ENCODE measurements at places on chromosomes 7 and 10.

DNA sequence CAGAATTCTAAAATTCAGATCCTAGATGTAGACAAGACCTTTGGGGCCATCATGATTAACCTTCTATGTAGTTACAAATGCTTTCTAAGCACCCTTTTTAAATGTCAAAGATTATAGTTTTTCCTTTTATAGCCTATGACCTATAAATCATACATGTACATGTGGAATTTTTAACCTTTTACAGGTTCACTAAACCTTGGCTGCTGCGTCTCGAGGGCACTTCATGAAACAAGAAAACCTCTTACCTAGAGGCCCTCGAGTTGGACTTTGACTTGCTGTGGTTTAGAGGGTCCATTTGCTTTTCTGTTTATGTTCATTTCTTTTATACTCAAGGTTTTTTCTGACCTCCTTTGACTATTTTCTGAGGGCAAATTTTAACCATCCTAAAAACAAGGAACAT, 302.2 kb downstream of the CSTF2T start:
- DNase-seq = no peak

DNA sequence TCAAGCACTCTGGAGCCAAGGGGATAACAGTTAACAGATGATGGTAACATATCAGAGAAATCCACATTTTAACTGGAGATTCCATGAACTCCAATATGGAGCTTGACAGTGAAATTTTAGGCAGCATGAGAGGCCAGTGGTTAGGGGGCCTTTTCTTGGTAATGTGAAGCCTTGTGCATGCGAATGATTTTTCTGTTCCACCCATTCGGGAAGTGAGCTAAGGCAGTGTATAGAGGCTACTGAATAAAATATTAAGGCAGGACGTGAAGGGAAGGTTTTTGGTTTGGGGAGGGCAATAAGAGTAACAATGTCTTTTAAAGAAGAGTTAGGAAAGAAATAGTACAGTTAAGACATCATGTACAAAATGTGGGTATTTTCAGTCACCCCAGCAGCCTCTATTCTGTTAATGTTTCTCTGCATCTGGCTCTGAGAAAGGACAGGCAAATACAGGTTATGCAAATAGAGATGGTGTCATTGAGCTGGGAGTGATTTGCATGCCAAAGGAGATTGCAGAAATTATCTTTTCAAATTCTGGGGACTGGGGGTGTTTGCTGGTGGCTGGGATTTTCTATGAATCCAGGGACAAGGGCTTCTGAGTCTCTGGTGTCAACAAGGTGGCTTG, 6.8 kb upstream of the TAS2R60 start:
- DNase-seq = no peak

GRCh38 chr7:31873816-31874597, 187.0 kb downstream of the PPP1R17 start:
- no peak for DNase-seq

GRCh38 chr10:124110882-124111281, 17.5 kb upstream of the CHST15 start:
- no peak for DNase-seq

GRCh38 chr10:47154762-47155161, 145.2 kb upstream of the GDF10 start:
- DNase-seq = no peak

DNA sequence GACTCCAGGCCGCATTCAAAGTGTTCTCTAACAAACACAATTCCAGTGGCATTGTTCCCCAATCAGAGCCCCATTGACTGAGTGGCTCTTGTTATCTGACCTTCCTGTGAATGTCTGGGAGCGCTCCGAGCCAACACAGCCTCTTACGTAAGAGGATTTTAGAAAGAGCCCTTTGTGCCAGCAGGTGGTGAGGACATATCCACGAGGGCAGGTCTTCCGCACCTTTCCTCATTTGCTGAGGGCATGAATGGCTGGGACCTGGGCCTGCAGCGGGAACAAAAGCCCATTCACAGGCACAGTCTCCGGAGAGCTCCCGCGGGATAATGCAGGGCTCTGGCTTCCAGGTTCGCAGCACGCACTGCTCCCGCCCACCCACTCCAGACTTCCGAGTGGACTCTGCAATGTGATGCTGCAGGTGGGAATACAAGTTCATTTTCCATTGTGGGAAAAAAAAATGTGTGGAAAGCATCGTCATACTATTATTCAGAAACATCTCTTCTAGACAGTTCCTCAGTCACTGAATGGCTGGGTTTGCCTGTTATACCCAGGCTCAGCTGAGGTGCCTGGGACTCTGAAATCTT, 295.0 kb upstream of the IGFBP3 start:
- no peak for DNase-seq

- DNase-seq = no peak
These were observed 13.0 kb downstream of the SEMA3A start for GRCh38 chr7:84181628-84182027.

Data from activated CD4-positive, alpha-beta T cell treated with anti-CD3 and anti-CD28 coated beads, Interleukin-2, amount 50 U/mL, for 4 hours (primary cell).